Glomerular endothelial cell (primary cell): ENCODE measurements at places on chromosomes 11 and 22.

- no peak for DNase-seq
Observed at GRCh38 chr11:114377612-114378267, 22.6 kb downstream of the C11orf71 start.

DNA sequence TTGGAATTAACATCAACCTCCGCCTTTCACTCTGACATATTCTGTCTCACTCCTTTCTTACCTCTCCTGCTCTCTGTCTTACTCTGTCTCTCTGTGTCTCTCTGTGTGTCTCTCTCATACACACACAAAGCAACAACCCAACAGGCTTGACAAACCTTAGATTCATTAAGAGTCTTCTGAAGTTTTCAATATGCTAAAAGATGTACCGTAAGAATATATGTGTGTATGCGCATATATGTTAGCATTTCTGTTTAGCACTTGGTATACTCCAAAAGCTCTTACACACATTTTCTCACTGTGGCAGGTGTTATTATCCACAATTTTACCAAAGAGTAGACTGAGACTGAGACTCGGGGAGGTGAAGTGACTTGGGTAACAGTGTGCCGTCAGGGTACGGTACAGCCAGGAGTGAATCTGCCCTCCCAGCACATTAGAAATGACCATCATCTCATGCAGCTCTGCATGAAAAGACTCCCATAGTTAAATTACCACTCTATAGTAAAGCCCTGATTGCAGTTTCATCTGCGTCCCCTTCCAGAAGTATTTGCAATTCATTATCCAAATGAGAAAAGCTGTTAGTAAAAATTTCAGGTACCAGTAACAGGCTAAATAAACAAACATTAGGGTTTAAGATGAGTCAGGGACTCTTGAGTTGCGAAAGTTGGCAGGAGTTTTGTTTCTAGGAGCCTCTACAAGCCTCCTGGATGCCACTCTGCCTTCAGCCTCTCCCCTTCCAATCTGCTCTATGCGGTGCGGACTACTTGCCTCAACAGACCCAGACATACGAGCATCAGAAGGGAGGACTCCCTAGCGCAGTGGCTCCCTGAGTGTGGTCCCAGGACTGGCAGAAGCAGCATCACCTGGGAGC lies 195.2 kb upstream of the TMEM45B start:
- DNase-seq = no peak

DNA sequence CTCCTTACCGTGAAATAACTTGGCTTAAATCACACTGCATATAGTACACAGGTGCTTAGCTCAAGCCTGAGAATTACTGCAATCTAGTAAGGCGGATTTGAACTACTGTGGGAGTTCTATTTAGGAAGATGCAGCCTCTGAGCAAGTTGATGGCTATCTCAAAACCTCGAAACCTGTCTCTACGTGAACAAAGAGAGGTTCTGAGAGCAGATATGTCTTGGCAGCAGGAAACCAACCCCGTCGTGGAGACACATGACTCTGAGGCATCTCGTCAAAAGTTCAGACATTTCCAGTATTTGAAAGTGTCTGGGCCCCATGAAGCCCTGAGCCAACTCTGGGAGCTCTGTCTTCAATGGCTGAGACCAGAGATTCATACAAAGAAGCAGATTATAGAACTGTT lies 5.9 kb downstream of the ZNF215 start:
- no peak for DNase-seq

DNA sequence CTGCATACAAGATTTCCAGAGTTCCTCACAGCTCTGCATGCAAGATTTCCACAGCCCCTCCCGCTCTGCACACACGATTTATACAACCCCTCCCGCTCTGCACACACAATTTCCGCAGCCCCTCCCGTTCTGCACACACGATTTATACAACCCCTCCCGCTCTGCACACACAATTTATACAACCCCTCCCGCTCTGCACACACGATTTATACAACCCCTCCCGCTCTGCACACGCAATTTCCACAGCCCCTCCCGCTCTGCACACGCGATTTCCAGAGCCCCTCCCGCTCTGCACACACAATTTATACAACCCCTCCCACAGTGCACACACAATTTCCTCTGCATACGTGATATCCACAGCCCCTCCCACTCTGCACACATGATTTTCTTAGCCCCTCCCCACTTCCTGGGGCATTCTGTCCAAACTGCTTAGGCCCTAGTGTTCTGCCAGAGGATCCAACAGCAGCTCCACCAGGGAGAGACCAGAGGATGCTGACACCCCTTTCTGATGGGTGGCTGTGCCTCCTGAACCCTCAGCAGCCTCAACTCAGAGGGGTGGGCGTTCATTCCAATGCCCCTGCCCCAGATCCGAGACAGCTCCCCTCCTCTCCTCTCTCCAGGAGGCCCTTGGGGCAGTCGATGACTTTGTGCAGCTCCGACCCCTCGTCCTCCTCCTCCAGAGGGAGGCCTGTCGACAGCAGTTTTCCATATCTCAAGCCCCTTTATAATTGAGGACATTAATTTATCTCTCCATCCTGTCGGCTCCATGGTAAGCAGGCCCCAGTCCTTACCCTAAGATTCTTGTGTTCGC lies 671.7 kb downstream of the BRD1 start:
- DNase-seq = no peak

- no peak for DNase-seq
Observed at GRCh38 chr11:45486461-45486860, 179.0 kb downstream of the CHST1 start.

- no peak for DNase-seq
Observed at GRCh38 chr11:65262381-65262680, 569 bp downstream of the POLA2 start.

GRCh38 chr11:6269994-6270393 lies 10.4 kb downstream of the CCKBR start:
- DNase-seq = no peak

DNA sequence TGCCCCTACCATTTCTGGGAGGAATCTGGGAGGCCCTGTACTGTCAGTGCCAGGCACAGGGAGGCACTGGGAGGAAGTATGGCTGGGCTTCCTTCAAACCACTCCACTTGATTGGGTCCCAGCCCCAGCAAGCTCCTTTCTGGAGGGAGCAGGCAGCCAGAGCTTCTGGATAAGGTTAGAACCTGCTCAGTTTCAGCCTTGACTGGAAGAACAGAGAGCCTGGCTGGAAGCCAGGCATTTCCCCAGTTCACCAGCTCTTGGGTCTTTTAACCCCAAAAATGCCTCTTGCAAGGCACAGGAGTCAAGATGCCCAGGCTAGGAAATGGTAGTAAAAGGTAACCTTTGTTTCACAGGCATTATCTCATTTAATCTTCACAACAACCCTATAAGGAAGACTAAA lies 9.0 kb upstream of the KCTD14 start:
- no peak for DNase-seq

DNA sequence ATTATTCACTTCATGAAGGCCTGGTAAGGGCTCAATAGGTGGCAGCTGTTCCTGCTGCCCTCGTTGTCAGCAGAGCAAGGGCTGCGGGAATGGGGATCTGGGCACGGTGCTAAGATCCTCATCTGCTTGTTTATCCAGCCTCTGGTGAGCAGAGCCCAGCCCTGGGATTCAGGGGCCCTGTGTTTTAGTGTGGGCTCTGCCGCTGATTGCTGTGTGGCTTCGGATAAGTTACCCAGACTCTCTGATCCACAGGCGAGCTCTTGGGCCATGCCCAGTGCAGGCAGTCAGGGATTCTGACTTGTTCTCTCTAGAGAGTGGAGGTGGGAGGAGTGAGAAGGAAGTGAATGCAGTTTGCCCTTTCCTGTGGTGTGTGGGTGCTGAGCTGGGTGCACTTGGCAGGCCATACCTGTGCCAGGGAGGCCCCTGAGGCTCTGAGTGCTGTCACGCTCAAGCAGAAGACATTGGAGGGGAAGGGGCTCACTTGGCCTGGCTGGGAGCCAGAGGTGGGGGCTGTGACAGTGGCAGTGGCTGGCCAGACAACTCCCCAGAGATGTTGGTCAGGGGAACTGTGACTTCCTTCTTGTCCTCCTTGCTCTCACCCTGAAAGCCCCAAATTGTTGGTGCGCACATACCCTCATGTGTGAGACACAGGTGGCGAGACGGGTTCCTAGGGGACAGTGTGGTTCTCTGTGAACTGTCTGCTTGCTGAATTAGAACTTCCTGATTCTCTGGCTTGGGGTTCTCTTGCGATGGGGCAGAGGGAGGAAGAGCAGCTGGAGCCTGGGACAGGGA lies 43.7 kb downstream of the CD82 start:
- DNase-seq = no peak

- DNase-seq = no peak
Observed at GRCh38 chr11:1111545-1112212, 37.0 kb downstream of the MUC2 start.

DNA sequence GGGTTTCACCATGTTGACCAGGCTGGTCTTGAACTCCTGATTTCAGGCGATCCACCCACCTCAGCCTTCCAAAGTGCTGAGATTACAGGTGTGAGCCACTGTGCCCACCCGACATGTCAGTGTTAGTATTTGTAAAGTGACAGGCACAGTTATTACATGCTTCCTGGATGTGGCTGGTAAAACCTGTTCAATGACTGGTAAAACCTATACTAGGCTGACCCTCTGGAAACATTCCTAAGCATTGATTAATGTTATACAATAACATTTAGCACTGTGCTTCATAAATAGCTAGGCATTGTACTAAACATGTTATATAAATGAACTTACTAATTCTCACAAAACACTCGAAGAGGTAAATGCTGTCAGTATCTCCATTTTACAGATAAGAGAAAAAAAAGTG lies 20.9 kb upstream of the JHY start:
- DNase-seq = no peak

DNA sequence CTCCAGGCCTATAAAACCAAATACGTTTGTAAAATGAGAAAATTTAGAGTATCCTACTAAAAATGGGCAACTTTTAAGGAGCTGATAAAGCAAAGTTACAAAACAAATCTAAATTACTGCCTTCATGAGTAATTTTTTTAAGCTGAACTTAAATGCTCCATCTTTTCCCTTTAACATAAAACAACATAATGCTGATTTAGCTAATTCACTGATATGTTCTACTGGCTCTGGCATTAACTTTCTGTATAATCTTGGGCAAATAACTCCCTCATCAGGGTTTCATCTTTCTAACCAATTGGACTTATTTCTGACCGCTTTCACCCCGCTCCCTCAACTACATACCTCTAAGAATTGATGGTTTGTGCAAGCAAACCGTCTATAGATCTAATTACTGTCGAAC lies 362 bp downstream of the OR10A3 start:
- no peak for DNase-seq

- no peak for DNase-seq
Observed at GRCh38 chr22:50206599-50206998, 5.8 kb downstream of the SELENOO start.

DNA sequence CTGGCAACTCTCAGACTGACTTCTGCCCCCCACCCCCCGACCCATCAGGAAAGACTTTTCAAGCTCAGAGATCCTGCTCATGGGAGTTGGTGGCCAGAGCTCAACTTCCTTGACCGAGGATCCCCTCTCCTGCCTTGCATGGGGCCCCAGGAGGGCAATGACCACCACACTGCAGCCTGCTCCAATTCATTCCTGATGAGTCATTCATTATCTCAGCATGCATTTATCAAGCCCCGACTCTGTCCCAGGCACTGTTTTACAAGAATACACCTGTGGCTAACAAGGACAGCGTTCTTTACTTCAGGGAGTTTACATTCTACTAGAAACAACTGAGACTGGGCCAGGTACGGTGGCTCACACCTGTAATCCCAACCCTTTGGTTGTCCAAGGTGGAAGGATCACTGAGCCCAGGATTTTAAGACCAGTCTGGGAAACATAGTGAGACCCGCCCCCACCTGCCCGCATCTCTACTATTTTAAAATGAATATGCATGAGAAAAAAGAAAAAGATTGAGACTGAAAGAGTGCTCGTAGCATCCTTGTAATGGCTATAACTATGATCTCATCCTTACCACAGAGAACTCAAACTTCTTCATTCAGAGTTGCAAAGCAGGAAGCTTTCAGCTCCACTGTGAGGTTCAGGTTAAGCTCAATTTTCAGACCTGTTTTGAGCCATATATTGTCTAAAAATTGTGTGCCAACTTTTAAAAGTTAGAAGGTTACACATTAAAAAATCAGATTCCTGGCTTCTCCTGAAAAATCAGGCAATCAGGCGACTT lies 60.4 kb downstream of the FEZ1 start:
- no peak for DNase-seq

DNA sequence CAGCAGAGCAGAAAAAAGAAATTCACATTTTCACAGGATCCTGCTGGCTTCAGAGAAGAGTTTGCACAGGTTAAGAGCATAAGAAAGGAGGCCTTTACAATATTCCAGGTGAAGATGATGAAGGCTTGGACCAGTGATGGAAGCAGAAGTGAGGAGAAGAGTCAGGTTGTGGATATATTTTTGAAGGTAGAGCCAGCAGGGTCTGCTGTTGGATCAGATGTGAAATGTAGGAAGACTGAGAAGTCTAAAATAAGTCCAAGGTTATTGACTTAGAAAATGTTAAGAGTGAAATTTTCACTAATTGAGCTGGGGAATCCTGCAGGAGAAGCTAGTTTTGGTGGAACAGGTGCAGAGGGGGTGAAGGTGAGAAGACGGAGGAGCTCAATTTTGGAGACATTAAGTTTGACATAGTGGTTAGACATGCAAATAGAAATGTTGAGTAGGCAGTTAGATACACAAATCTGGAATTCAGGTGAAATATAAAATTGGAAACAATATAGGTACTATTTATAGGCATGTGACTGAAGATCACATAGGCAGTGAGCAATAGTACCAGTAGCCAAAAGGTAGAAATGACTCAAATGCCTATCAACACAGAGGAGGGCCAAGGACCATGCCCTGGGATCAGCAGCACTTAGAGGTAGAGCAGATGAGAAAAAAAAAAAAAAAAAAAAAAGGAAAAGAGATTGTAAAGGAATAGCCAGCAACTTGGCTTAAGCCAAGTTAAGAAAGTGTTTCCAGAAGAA lies 252.0 kb downstream of the AASDHPPT start:
- DNase-seq = no peak

GRCh38 chr11:106152824-106153223 lies 75.4 kb downstream of the AASDHPPT start:
- DNase-seq = no peak

- DNase-seq = no peak
Observed at GRCh38 chr11:110079726-110080125, 13.5 kb upstream of the ZC3H12C start.

- no peak for DNase-seq
Observed at GRCh38 chr11:19670030-19670791, 42.4 kb upstream of the NAV2 start.

DNA sequence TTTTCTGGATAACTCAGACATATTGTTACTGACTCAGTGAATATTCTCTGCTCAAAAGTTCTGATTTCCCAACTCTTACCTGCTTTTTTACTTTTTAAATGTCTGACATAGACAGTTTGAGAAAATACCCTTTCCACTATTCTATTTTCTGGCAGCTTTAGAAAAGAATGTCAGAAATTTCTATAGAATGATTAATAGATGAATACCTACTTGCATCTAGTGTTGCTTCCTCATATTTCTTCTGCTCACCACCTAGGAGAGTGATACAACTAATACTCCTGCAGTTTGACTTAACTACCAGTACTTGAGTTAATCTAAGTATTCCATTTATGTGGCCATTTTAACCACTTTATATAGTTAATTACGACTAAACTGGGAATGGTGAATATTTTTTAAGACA lies 55.2 kb downstream of the KDM2A start:
- no peak for DNase-seq
